CD4-positive, alpha-beta T cell (primary cell): ENCODE measurements at places on chromosomes 12 and 14.

- no peak for DNase-seq
Measured at GRCh38 chr12:14403711-14404196, 38.3 kb downstream of the ATF7IP start.

DNA sequence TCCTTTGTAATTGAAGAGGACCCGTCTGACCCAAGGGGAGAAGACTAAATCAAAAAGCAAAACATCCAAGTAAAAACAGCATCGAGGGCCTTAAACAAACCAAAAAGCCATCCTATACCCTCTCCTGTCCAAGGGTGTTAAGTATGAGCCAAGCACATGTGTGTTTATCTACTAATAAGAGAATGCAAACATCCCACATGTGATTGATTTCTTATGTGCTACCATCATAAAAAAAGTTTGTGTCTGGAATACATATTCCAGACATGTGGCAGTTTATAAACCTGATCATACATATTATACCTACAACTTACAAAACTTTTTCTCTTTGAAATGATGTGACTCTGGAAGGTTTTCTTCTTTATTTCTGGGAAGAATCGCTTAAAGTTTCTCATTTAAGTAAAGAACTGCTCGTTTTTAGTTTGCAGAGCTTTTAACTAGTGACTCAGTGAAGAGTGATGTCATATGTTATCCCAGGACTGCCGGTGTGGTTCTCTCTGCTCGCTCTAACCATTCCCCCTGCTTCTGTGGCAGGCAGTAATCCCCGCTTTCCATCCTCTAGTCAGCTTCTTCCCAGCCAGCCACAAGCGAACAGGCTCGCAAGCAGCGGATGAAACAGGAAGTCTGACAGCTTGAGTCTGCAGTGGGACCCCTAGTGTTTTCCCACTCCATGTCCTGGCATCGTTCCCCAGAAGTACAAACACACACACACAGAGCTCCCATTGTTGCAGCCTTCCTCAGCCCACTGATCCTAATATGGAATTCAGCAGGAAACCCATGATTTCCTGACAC is 431 bp upstream of the RHOJ start:
- no peak for DNase-seq

DNA sequence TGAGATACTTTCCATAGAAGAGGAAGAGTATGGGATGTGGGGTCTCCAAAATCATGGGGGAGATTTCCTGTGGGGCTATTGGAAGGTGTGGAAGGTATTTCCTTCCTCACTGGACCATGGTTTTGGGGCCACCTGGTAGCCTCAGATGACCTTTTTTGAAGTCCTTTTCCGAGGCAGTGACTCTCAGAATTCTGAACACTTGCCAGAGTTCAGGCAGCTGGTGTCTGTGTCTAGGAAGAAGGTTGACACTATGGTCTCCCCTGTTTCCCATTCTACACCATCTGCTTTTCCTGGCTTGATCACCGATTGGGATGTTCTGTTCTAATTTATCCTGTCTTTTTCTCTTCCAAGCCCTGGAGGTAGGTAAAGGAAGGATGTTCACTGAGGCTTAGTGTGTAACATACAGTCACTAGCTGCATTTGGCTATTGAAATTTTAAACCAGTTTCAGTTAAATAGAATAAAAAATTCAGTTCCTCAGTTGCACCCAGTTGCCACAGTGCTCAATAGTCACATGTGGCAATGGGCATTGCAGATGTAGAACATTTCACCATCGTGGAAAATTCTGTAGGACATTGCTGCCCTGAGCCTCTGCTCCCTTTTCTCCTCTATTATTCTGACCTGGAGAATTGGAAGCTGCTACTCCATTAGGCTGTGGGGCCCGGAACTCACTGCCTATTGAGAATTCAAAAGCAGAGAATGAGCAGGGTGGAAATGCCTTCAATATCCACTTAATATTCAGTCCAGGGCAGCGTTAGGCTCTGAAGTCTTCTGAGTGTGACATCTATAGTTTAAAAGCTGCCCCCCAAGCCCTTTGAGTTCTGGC is 11.0 kb upstream of the PLEKHG3 start:
- no peak for DNase-seq

- DNase-seq: no peak
Measured at GRCh38 chr12:108792361-108793292, 61.3 kb upstream of the CORO1C start.

GRCh38 chr14:37550511-37550910 is 44.5 kb downstream of the FOXA1 start:
- no peak for DNase-seq

- DNase-seq: no peak
Measured at GRCh38 chr14:91983588-91983987, 36.1 kb upstream of the FBLN5 start.

DNA sequence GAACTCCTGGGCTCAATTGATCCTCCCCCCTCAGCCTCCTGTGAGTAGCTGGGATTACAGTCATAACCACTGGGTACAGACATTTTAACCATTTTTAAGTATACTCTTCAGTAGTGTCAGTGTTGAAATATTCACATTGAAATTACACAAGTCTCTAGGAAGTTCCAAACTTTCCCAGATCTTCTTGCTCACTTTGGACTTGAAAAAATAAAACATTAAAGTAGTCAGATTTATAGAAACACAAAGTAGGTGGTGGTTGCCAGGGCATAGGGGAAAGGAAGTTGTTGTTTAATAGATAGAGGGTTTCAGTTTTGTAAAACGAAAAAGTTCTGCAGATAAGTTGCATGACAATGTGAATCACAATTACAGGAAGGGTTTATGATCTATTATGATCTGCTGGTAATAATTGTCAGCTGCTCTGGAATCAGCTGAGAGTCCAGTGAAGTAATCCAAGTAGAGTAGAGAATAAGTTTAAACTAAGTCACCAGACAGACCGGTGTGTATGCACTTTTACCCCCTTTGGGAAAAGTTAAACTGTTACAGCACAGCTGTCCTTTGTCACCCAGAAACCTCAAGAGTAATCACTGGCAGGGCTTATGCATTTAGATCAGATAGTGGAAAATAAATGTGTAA is 27.4 kb downstream of the PCNX1 start:
- DNase-seq: no peak

GRCh38 chr14:59091976-59092375 is 96.5 kb upstream of the DAAM1 start:
- no peak for DNase-seq

- DNase-seq: no peak
Measured at GRCh38 chr12:122886851-122887818, 8.8 kb downstream of the VPS37B start.

DNA sequence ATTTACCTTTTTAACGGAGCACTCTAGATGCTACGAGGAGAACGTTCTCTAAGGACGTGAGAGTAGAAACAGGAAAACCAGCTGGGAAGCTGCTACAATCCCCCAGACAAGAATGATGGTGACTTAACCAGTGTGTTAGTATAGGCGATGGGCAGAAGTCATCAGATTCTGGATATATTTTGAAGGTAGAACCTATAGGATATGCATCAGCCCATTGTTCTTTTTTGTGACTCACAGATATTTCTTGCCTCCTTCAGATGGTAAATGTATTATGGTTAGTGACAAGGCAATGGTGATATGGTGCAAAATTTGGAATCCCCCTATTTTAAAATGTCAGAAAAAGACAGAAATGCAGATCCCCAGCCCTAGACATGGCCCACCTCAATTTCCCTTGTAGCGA is 258.2 kb downstream of the PHLDA1 start:
- DNase-seq: no peak

- DNase-seq: no peak
Measured at GRCh38 chr14:22995889-22996625, 13.7 kb upstream of the AJUBA start.

DNA sequence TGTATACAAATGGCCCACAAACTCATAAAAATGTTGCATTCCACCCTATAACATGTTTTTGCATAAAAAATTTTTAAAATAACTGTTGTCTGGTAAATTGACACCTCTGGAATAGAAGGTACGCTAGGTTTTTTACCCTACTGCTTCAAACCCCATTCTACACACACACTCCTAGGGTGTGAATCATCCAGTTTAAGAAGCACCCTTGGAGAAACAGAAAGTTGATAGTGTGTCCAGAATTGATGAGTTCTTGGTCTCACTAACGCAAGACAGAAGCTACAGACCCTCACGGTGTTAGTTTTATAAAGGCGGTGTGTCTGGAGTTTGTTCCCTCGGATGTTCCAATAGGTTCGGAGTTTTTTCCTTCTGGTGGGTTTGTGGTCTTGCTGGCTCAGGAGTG is 158.5 kb downstream of the KLRB1 start:
- no peak for DNase-seq

GRCh38 chr12:101608301-101609133 is 13.7 kb downstream of the MYBPC1 start:
- no peak for DNase-seq

DNA sequence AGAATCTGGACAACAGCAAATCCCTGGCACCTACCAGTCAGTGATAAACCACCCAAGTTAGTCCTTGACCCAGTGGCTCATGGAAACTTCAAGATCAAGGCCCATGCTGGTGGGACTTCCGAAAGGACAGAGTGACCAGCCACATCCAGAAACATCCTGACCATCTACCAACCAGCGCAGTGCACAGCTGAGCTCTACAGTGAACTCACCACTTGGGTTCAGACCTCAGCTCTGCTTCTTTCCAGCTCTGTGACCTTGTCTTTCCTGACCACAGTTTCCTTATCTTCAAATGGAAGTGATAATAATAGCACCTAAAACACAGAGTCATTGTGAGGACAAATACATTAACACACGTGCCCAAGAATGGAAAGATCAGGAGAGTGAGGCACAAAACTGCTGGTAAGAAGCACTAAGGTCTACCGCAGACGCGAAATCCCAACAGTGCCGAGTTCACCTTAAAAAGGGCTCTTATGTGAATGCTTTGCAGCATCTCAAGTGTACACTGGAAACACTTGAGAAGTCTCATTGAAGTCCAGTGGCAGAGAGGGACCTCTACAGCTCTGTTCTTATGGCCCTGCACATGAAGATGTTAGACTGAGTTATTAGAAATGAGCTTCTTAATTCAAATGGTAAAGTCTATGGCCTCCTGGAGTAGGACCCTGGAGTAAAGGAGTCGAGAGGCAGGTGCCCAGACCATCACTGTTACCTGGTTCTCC is 128.8 kb downstream of the CCDC60 start:
- no peak for DNase-seq

DNA sequence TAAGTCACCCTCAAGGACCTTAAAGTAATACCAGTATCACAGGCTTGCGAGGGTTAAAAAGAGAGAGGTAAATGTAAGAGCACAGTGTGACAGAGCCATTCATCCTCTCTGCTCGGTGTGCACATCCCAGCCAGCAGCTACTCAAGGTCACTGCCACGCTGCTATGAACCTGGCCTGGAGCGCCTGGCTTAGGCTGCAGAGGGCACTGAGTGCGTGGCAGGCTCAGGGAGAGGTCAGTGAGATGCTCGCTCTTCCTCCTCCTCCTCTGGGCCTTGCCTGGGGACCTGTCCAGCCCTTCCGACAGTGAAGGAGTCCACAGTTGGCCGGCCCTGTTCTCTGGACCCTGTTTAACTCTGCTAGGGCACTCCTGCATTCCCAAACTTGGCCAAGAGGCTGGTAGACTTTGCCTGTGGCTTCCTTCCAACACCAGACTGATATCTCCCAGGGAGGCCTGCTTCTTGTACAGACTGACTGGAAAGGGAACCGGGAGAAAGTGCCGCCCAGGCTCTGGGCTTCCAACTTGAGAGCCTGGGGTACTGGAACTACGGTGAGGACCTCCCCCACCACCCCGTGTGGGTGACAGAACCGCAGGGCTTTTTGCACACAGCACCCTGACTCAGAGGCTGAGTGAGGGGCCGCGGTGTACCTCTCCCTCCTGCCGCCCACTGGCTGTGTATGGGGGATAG is 62.6 kb upstream of the CORO1C start:
- DNase-seq: no peak

GRCh38 chr12:131012279-131013069 is 58.8 kb downstream of the ADGRD1 start:
- DNase-seq: no peak

DNA sequence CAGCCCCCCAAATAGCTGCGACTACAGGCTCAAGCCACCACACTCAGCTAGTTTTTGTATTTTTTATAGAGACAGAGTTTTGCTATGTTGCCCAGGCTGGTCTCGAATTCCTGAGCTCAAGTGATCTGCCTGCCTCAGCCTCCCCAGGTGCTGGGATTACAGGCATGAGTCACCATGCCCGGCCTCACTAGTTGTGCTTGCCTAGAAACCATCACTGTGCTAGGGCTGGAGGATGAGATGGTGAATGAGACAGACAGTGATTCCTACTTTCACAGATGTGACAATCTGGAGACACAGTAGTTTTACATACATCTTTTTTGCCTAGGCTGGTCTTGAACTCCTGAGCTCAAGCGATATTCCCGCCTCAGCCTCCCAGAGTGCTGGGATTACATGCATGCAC is 7.5 kb upstream of the MSI1 start:
- DNase-seq: no peak

DNA sequence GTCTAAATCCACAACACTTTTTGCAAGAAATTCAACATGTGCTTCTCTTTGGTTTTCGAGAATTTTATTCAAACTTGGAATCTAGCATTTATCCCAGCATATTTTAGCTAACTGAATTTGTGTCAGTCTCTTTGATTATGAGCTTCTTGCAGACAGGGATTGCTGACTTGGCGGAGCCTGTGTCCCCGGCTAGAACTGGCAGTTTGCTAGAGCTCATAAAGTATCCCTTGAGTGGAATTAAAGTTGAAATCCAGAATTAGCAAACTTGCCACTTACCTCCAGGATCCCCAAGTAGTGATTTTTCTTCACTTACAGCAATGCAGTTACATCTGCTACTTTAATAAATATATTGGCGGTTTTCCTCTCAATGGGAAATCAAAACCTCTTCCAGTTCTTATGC is 306.9 kb downstream of the AACS start:
- DNase-seq: no peak

DNA sequence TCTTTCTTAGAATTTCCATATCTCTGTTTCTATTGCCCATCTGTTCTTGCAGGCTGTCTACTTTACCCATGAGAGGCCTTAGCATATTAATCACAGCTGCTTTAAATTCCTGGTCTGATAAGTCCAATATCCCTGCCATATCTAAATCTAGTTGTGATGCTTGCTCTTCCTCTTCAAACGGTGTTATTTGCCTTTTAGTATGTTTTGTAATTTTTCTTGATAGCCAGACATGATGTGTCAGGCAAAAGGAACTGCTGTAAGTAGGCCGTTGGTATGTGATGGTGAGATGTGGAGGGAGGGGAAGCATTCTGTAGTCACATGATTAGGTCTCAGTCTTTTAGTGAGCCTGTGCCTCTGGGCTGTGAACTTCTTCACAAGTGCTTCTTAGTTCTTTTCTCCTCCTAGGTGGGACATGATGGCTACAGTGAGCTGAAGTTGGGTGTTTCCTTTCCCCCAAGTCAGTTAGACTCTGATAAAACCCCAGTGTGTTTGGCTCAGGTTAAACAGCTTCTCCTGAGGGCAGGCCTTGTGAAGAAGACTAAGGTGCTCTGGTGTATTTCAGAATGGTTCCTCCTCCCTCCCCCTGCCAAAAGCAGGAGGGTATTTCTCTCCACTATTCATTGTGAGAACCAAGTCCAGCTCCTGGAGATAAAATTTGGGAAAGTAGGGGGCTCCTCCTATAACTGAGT is 195.9 kb upstream of the PARP11 start:
- DNase-seq: no peak

GRCh38 chr12:47066278-47067025 is 13.0 kb upstream of the PCED1B start:
- DNase-seq: no peak

GRCh38 chr12:14959916-14960496 is 1.4 kb downstream of the ARHGDIB start:
- DNase-seq: no peak

- DNase-seq: no peak
Measured at GRCh38 chr14:70785556-70785955, 23.8 kb downstream of the MAP3K9 start.
